ENCODE measurements at places on chromosomes 6 and 20.

DNA sequence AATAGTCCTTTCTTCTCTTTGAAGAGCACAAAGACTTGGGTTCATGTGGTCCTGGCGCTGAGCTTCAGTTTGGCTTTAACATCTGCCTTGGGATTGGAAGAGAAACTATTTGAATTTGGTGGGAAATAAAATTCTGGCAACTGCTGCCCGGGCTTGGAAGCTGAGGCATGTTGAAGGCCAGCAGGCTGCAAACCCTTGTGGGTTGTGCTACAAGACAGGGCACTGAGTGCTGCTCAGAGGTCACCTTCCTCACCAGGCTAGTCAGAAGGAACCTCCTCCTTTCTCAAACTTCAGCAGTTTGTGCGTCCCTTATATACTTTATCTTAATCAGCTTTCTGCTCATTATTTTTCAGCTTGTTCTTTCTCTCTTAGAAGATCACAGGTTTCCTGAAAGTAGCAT lies 238.4 kb upstream of the TBX18 start:
- no peak for DNase-seq

GRCh38 chr6:5905431-5906339 lies 101.0 kb downstream of the NRN1 start:
- peak; percentile 24 for DNase-seq

GRCh38 chr6:46290421-46291274 lies 119.9 kb upstream of the ENPP5 start:
- no peak for DNase-seq

- DNase-seq: no peak
Measured at GRCh38 chr6:38774929-38775707, 60.0 kb downstream of the DNAH8 start.

GRCh38 chr6:53857318-53858094 lies 62.7 kb downstream of the LRRC1 start:
- DNase-seq: no peak

DNA sequence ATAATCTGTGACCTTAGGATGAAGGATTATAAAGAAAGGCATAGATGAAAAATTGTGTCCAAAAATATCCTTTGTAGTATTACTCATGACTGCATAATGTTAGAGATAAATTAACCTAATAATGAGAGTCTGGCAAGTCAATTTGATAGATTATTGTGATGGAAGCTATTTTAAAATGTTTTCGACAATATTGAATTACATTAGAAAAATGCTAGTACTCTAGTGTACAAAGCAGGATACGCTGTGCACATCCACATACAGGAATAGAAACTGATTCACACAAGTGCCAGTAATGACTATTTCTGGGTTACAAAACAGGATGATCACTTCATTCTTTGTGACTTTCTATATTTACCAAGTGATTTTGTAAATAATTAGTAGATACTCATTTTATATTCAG lies 3.3 kb downstream of the SLC17A2 start:
- no peak for DNase-seq

Data from NCI-H1436 (cell line).